ENCODE measurements at places on chromosomes 3 and 15. TPM values are rescaled to one million over a fixed set of nuclear protein-coding genes. Genes with fewer than 3 reads are reported as not detected.

GRCh38 chr3:195468841-195469240 is 26.0 kb upstream of the ACAP2 start:
- no peak for DNase-seq
- no peaks in the 10 kb centered on the region for H3K36me3 ChIP-seq
- H3K4me1 ChIP-seq: no peaks in the 10 kb centered on the region
- no peak overlapping the region for H3K4me3 ChIP-seq
- no peaks in the 10 kb centered on the region for H3K27me3 ChIP-seq

- H3K27me3 ChIP-seq: no peaks in the 10 kb centered on the region
- H3K4me1 ChIP-seq: no peaks in the 10 kb centered on the region
- H3K36me3 ChIP-seq: no peaks in the 10 kb centered on the region
- no peak overlapping the region for H3K27ac ChIP-seq
- no peak for DNase-seq
These were observed 22.7 kb upstream of the PIAS1 start for GRCh38 chr15:68031404-68031803.

DNA sequence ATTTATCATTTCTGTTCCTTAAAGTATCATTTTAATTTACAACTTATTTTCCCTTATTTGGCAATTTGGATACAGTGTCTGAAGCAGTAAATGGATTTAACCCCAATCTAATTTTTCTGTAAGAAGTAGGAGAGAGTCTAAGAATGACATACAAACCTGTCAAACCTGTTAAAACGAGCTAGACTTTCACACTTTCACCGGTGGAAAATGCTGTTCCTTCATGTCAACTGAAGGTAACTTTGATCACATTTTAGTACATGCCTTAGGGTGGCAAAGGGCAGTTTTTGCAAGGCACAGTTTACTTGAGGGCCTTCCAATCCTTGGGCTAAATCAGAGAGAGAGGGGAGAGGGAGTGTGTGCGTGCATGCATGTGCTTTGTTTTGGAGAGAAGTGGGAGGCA is 221.4 kb downstream of the THSD4 start:
- DNase-seq: no peak
- no peaks in the 10 kb centered on the region for H3K27me3 ChIP-seq
- no peaks in the 10 kb centered on the region for H3K36me3 ChIP-seq
- peaks cover 22% of the 10 kb centered on the region for H3K4me1 ChIP-seq

GRCh38 chr3:102259663-102260062 is 175.2 kb upstream of the ZPLD1 start:
- no peaks in the 10 kb centered on the region for H3K27me3 ChIP-seq
- H3K27ac ChIP-seq: no peak overlapping the region
- no peak for DNase-seq
- H3K4me1 ChIP-seq: no peaks in the 10 kb centered on the region
- H3K36me3 ChIP-seq: no peaks in the 10 kb centered on the region
- no peak overlapping the region for H3K4me3 ChIP-seq

- no peak for DNase-seq
- no peaks in the 10 kb centered on the region for H3K4me1 ChIP-seq
- no peak overlapping the region for H3K4me3 ChIP-seq
- no peaks in the 10 kb centered on the region for H3K27me3 ChIP-seq
- no peak overlapping the region for H3K27ac ChIP-seq
These were observed 347.9 kb downstream of the MCTP2 start for GRCh38 chr15:94579286-94579685.

DNA sequence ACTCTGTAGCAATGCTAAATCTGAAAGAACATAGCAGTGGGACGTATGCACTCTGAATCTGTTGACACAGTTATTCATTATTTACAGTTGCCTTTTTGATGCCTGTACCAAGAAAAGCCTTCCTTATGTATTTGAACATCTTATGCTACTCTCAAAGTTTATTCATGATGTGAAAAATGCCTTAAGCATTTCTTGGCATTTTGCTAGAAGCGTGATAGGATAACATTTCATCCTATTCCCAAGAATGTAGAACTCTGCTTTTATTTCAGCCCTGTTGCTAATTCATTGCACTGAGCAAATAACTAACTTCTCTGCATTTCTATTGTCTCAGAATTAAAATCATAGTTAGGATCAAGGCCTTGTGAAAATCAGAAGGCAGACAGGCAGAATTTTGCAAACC is 105.5 kb downstream of the STRIT1 start:
- H3K27me3 ChIP-seq: no peaks in the 10 kb centered on the region
- peaks cover 17% of the 10 kb centered on the region for H3K4me1 ChIP-seq

- DNase-seq: no peak
- H3K36me3 ChIP-seq: no peaks in the 10 kb centered on the region
- H3K4me1 ChIP-seq: peaks cover 13% of the 10 kb centered on the region
- no peaks in the 10 kb centered on the region for H3K27me3 ChIP-seq
- no peak overlapping the region for H3K27ac ChIP-seq
These were observed 221.2 kb downstream of the NLGN1 start for GRCh38 chr3:173618703-173619102.

DNA sequence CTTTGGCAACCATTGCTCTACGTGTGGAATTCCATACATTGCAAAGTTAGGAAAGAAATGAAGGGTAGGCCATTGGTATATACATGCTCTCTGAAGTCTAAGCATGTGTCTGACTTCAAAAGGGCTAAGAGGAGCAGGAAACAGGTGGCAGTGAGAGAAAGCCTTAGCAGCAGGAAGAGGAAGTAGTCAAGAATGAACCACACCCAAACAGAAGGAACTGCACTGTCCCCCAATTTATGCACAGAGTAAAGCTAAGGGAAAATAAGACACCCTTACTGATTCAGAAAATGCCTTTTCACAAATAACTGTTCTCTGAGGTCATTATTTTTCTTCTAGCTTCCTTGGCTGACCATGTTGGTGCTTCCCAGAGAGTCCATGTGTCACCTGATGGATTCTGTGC is 575.4 kb downstream of the NTRK3 start:
- H3K4me1 ChIP-seq: no peaks in the 10 kb centered on the region
- H3K27ac ChIP-seq: no peak overlapping the region
- no peak for DNase-seq
- H3K4me3 ChIP-seq: no peak overlapping the region
- H3K27me3 ChIP-seq: no peaks in the 10 kb centered on the region

GRCh38 chr3:52030714-52031310 is 25.6 kb downstream of the DUSP7 start:
- H3K4me3 ChIP-seq: no peak overlapping the region
- no peaks in the 10 kb centered on the region for H3K27me3 ChIP-seq
- DNase-seq: no peak
- H3K27ac ChIP-seq: no peak overlapping the region

DNA sequence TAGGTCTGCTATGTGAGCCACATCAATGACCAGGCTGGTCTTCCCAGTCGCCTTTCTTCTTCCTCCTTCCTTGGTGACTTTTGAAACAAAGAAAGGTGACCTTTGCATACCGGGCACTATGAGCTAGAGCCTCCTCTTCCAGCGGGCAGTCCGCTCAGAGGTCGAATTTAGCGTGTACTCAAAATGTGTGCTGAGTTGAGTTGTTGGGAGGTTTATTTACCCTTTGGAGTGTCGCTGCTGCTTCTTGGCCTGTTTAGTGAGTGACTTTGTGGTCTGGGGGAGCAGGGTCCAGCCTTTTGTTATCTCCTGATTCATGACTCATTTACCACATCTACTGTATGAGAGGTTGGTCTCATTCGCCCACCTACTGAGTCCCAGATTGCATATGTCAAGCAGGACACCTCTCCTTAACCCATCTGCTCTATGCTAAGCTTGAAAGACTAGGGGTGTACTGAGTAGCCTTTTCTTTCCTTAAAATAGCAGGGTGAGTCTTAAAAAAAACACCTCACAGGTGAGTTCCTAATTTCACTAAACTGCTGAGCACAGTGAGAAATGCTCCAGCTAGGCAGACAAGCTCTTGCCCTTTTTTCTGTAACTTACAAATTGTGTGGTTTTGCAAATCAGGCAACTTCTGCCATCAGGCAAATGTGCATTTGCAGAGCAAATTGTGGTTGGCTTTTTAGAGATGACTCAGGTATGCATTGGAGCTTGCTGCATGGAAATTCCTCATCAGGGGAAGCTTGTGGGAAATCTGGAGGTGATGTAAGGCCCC is 3.2 kb upstream of the SIAH2 start:
- H3K36me3 ChIP-seq: no peaks in the 10 kb centered on the region
- no peak overlapping the region for H3K27ac ChIP-seq
- DNase-seq: no peak
- peaks cover 13% of the 10 kb centered on the region for H3K4me1 ChIP-seq

DNA sequence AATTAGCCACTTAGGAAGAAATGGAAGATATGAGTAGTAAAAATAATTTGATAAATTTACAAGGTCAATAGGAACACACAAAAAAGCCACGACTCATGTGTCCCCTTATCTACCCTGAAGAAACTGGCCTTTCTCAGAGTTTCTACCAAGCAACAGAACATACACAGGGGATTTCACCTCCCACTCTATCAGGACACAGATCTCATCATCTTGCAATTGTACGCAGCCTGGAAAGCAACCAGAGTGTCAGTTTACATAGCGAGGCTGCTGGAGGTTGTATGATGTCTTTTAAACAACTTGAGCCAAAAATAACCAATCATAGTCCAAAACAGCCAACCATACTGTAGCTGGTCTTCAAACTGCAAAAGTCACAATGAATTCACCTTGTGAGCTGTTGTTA is 19.7 kb upstream of the LMOD3 start:
- no peaks in the 10 kb centered on the region for H3K36me3 ChIP-seq
- H3K4me1 ChIP-seq: peaks cover 24% of the 10 kb centered on the region
- no peak overlapping the region for H3K27ac ChIP-seq
- no peaks in the 10 kb centered on the region for H3K27me3 ChIP-seq
- DNase-seq: no peak

GRCh38 chr15:43800286-43801141 is at the start of gene HYPK:
Gene HYPK (plus strand): TSS chr15:43800599. CDS start chr15:43800623, 24 bp downstream.
- peak within 1 kb of the TSS; percentile 94 for H3K4me3 ChIP-seq
- peaks cover 81% of the 10 kb centered on the region for H3K36me3 ChIP-seq
- peak within 1 kb of the TSS; percentile 91 for H3K27ac ChIP-seq
- DNase-seq: peak; percentile 98

DNA sequence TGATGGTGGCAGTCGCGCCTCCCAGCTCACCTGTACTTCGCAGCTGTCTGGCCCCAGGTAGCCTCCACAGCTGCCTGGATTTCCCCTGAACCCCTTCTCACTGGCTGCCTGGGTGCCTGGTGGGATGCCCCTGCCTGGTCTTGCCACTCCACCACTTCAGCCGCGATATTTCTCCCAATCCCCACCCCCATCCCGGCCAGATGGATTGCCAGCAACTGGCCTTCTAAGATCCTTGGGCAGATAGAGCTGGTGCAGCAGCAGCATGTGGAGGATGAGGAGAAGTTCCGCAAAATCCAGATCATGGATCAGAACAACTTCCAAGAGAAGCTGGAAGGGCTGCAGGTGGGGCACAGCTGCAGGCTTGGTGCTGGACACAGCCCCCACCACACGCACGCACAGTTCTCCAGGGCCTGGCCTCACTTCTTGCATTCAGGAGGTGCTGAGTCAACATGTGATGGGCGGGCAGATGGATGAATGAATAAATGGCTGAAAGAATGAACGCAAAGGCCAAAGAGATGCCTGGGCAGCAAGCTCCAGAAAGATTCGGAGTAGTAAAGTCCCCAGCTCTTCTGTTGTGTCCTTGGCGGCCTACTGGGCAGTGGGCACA is 35.7 kb downstream of the DNAH1 start:
- H3K27me3 ChIP-seq: no peaks in the 10 kb centered on the region
- no peak overlapping the region for H3K4me3 ChIP-seq
- H3K36me3 ChIP-seq: peaks cover 89% of the 10 kb centered on the region
- peaks cover 3% of the 10 kb centered on the region for H3K4me1 ChIP-seq
- no peak overlapping the region for H3K27ac ChIP-seq

GRCh38 chr3:158140396-158140795 is 30.5 kb downstream of the RSRC1 start:
- no peaks in the 10 kb centered on the region for H3K4me1 ChIP-seq
- H3K4me3 ChIP-seq: no peak overlapping the region
- H3K27ac ChIP-seq: no peak overlapping the region
- H3K36me3 ChIP-seq: peaks cover 2% of the 10 kb centered on the region
- DNase-seq: no peak

DNA sequence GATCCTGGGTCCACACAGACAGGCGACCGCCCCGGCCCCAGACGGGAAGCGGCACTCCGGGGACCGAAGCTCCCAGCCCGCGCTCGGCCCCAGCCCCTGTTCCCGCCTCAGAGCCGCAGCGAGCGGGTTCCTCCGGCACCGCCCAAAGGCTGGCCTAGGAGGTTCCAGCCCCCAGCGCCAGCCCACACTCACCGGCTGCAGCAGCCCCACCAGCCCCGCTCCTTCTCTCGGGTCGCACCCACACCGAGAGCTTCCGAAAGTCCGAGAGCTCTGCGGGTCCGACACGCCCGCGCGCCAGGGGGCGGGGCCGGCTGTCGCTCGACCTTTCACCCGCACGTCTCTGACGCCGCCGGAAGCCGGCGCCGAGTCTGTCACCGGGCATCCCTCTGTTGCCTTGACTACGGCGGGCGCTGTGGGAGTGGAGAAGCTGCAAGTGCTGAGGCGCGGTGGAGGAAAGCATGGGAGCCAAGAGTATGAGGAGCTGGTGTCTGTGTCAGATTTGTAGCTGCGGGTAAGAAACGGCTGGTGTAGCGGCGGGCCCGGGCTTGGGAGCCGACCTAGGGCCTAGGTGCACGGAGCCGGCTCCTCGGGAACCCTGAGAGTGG is at the start of the genes EFL1 and SAXO2:
Gene EFL1 (minus strand): TSS at position 313 of the 605 bp plus-strand sequence. CDS start 956 bp downstream, outside the sequence.
Gene SAXO2 (plus strand): TSS at position 397 of the 605 bp plus-strand sequence. CDS start 62 bp downstream, at position 459.
- peak within 1 kb of the TSS; percentile 89 for H3K27ac ChIP-seq
- peaks cover 7% of the 10 kb centered on the region for H3K36me3 ChIP-seq
- peak within 1 kb of the TSS; percentile 81 for H3K4me3 ChIP-seq
- no peaks in the 10 kb centered on the region for H3K27me3 ChIP-seq
- peaks cover 15% of the 10 kb centered on the region for H3K4me1 ChIP-seq

DNA sequence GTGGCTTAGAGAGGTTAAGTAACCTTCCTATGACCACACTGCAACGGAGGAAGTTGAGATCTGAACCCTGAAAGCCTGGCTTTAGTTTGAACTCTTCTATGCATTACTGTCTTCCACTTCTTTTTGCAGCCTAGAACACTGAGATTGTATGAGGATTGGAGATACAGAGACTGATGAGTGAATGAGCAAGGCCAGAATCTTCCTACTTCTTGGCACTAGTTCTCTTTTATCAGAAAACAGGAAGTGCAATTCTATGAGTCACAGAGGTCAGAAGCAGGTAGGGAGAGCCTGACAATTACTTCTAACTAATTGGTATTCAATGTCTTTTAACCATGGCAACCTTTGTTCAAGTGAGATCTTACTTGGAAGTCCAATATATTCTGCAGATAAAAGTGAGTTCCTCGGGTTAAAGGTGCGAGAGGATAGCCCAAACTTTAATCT is 219.0 kb downstream of the SHQ1 start:
- DNase-seq: no peak
- no peaks in the 10 kb centered on the region for H3K27me3 ChIP-seq
- H3K36me3 ChIP-seq: no peaks in the 10 kb centered on the region
- H3K4me1 ChIP-seq: no peaks in the 10 kb centered on the region

NMNAT3 gene
- 15.6 TPM for total RNA-seq

SPSB4 gene
- total RNA-seq: 0.50 TPM

TF gene
- 0.32 TPM for total RNA-seq

HDGFL3 gene
- 38.1 TPM for total RNA-seq

Measured in esophagus muscularis mucosa (tissue), 4 donors.